Immature natural killer cell (primary cell): ENCODE measurements at places on chromosomes 7 and 10.

GRCh38 chr10:101767966-101768790 is 7.7 kb downstream of the FGF8 start:
- DNase-seq = no peak

DNA sequence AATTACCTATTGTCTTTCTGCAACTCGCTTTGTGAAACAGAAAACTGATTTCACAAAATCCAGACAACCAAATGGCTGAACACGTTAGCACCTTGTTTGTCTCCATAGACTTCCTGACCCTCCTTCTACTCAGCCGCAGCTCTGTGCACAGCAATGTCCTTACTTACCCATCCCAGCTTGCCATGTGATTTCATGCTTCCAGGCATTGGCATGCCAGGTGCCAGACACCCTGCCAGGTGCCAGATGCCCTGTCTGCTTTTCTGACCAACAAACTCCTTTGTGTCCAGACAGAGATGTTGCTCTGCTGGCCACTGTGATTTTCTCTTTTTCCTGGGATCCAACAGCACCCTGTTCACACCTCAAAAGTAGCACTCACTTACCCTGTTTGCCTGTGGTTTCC is 16.1 kb upstream of the FAM170B start:
- no peak for DNase-seq

DNA sequence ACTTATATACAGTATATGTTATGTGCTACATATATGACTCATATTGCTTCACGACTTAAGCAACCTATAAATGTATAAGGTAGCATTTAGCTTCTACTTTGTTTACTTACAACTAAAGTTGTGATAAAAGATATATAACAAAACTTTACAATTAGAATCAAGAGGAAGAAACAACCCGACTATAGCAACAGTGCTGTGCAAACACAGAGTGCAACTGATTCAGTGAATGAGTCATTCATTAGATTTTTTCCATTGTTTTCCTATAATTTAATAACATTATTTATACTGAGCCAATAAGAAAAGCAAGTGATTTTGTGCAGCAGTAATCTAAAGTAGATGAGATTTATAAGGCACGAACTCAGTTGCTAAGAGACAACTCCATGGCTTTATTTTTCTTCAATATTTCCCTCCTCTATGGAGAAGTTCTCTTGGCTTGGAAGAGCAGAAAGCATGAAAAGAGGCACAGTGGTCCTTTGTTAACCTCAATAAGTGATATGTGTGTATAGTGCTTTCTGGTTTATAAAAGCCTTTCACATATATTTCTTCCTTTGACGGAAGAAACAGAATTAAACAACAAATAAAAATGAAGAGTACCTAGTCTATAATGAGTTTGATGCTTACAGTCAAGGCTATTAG is 19.8 kb downstream of the CEP41 start:
- no peak for DNase-seq

DNA sequence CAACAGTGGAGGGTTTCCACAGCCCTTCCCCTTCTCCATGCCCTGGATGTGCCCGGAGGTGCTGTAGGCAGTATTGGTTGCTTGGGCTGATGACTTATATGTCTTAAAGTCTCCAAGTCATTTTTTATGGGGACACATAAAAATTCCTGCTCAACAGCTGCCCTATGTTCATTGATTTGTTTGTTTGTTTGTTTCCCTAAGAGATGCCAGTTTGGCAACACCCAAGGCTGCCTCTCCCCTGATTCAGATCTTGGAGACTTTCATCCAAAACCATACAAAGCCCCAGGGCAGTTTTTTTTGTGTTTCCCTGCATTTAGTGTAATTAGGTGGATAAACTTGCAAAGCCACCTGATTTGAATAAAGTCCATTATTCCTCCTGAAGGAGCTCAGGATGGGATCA is 115.3 kb downstream of the PLPP4 start:
- no peak for DNase-seq

DNA sequence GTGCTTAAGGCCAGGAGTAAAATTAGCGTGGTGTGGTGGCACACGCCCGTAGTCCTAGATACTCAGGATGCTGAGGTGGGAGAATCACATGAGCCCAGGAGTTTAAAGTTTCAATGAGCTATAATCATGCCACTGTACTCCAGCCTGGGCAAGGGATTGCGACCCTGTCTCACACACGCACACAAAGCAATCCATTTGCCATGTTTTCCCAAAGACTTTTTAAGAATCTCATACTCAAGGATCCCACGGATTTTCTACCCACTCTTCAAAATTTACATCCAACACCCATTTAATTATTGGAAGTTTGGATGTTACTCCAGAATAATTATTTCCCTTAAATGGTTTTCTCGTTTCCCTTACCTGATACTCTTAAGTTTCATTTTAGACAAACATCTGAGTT is 47.9 kb downstream of the IGF2BP3 start:
- DNase-seq = no peak

DNA sequence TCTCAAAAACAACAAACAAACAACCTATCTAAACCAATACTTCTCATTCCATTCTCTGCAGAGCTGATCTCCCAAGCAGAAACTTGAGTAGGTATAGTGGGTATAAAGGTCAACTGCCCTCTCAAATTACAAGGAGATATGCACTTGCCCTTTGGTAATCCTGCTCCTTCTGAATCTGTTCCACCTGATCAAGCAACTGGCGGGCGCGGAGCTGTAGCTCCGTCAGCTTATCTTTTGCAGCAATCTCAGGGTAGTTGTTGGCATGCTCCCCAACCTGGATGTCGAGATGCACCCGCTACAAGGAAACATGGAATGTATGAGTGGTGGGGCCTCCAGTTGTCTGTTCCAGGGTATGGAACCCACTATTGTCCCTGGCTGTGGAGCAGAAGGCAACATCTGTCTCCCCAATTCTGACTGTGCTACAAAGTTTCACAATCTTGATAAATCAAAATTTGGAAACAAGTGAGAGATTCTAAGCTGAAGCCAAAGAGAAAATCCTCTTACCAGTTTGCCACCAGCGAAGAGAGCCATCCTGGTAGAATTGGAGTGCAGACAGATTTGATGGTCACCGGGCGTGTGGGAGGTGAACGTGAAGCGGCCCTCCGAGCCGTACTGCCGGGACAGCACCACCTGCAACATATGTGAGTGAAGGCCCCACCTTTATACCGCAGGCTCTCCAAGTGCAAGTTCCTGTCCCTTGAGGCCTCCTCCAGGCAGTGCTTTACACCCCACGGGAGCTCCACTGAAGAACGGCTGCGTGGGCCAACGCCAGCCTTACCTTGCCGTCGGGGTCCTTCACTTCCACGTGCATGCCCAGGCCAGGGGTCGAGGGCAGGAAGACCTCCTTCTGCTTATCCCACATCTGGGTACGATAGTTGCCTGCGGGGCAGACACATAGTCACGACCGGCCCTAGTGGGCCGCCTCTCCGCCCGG is 819 bp downstream of the TMED4 start:
- no peak for DNase-seq

GRCh38 chr10:31062856-31063255 is 31.2 kb upstream of the ZNF438 start:
- DNase-seq = no peak
